Daoy (cell line): ENCODE measurements at places on chromosomes 2 and 18. TPM values are rescaled to one million over a fixed set of nuclear protein-coding genes. Genes with fewer than 3 reads are reported as not detected.

The RAB6C gene
- not detected in 2 replicates for total RNA-seq

DNA sequence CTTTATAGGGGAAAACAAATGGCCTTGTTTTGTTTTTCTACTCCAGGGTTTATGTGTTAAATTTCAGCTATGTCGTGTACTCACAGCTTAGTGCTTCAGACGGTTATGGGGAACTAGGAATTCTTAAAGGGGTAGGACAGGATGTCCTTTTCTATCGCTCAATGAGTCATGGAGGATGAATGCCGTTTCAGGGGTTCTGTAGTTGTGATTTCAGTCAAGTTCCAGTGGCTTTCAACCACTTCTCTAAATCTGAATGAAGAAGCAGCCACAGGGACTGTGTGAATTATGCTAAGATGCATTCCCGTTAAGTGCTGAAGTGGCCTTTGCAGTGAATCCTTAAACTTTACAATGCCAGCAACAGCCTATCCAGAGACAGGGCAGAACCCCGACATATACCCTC is 1231.7 kb upstream of the ZEB2 start:
- DNase-seq: peak; percentile 59

GRCh38 chr2:238043851-238044250 is 16.9 kb upstream of the SCLY start:
- no peak for DNase-seq

DNA sequence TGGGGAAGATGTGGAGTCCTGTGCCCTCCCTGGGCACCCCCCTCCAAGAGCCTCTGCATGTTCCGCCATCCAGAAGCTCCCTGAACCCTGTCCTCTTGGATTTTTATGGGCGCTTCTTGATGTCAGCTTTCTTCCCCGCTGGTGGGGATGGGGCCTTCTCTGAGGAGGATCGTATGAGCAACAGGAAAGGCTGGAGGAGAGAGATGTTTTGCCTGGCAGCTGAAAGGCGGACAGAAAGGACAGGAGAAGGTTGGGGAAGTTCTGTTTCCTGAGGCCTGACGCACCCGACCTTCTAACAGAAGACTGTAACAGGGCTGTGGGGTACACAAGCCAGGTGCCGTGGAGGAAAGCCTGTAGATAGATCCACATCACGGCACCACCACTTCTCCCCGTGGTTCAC is 238.8 kb downstream of the LDLRAD4 start:
- DNase-seq: no peak

The HRH4 gene
- total RNA-seq: 0.06 TPM in 1 of 2 replicates, not detected in the other

- no peak for DNase-seq
These were observed 37.4 kb upstream of the NOL4 start for GRCh38 chr18:34261865-34262780.

- no peak for DNase-seq
These were observed 80.3 kb upstream of the RPE start for GRCh38 chr2:209922116-209922515.

The PCARE gene
- total RNA-seq: not detected in 2 replicates

The ANKRD62 gene
- not detected in 2 replicates for total RNA-seq

GRCh38 chr2:189783927-189784867 is at the start of the genes ORMDL1 and PMS1:
Gene ORMDL1 (minus strand): TSS chr2:189784339. CDS start chr2:189782595, 1,744 bp downstream.
Gene PMS1 (plus strand): TSS chr2:189784450. CDS start chr2:189791810, 7,360 bp downstream.
- peak; percentile 97 for DNase-seq

- DNase-seq: no peak
These were observed 76.9 kb downstream of the LDAH start for GRCh38 chr2:20745924-20746555.
